ENCODE measurements at places on chromosomes 1 and 21.

DNA sequence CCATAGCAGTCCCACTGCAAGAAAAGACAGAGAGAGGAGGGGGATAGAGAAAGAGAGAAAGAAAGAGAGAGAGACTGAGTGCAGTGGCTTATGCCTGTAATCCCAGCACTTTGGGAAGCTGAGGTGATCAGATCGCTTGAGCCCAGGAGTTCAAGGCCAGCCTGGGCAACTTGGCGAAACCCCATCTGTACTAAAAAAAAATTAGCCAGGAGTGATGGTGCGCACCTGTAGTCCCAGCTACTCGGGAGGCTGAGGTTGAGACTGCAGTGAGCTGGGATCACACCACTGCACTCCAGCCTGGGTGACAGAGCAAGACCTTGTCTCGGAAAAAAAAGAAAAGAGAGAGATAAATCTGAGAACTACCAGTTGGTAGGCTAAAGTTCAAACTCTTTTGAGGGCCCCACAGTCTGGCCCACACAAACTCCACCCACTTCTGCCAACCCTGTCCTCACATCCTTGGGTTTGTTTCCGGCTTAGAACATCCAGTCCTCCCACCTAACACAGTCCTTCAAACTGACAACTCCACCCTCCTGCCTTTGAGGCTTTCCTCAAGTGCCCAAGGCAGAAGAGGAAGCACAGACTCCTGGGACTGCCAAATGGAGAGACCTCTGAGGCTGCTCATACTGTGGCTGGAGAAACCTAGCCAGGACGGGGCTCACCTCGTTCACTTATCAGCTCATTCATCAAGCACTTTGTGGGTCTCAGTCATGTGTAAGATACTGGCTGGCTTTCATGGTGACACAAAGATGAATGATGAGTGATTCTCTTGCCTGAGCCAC lies 20.1 kb downstream of the TFAP2E start:
- peak; percentile 28 for DNase-seq

DNA sequence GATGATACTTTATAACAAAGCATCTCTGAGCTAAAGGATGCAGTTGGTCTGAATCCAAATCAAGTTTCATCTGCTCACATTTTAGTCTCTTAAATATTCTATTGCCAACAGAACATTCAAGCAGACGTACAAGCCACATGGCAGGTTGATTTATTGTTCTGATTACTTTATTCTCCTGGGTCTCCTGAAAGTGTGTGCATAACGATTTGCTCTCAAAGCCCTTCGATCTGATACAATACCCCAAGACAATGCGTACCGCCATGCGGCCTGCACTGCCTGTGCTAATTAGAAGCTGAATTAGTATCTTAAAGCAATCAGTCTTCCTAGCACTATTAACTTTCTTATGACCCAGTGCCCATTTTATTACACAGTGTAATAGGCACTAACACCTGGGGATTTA lies 56.9 kb downstream of the FHAD1 start:
- DNase-seq = no peak

DNA sequence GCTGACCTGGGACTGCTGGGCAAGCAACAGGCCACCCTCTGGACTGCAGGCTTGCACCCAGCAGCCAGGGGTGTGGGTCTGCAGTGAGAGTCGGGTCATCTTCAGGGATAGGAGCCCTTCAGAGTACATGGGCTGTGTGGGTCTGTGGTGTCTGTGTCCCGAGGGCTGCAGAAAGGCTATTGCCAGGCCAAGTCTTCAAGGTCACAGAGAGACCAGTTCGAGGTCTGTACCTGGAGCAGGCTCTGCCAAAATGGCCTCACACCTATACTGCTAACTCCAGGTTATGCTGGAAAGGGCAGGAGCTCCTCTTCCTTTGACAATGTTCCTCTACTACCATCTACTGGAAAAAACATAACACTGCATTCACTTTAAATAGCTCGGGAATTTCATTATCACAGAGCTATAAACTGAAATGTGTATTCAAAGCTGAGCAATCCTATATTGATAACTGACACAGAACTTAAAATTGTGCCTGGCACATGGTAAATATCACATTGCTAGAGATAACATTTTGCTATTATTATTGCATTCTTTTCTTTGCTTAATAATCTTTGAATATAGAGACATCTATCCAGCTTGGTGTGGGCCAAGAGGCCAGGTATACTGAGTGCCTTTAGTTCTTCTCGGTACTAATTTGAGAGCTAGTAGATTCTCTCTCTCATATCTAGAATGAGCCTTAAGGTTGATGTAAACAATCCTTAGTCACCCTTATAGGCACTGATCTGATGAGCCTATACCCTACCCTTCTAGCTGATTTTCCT lies 6.9 kb upstream of the DNAH14 start:
- DNase-seq = peak; percentile 71

GRCh38 chr1:156684227-156684782 lies 7.1 kb upstream of the NES start:
- no peak for DNase-seq

GRCh38 chr1:31798433-31799195 lies 17.2 kb downstream of the SPOCD1 start:
- DNase-seq = no peak

GRCh38 chr1:70382682-70383081 lies 28.2 kb upstream of the ANKRD13C start:
- DNase-seq = peak; percentile 20

DNA sequence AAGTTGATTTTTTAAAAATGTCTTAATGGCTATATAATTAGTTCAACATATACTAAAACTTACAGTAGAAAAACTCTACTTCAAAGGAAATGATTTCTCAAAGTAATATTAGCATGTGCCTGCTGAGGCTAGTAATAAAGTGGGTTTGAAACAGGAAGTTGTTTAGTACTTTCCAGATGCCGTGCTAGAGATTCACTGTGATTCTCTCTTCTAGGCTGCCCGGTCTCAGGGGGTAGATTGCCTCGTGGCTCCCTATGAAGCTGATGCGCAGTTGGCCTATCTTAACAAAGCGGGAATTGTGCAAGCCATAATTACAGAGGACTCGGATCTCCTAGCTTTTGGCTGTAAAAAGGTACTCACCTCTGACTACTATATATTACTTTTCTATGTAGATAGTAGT lies 9.1 kb downstream of the EXO1 start:
- DNase-seq = no peak

GRCh38 chr1:109388884-109389637 lies 8.7 kb downstream of the SORT1 start:
- DNase-seq = peak; percentile 44

- DNase-seq = no peak
Observed at GRCh38 chr1:173418107-173418985, 58.8 kb upstream of the PRDX6 start.

- DNase-seq = no peak
Observed at GRCh38 chr1:70552662-70553566, 141.8 kb downstream of the CTH start.

- no peak for DNase-seq
Observed at GRCh38 chr1:215473943-215474342, 93.2 kb upstream of the KCTD3 start.

- no peak for DNase-seq
Observed at GRCh38 chr1:113434081-113434873, 44.0 kb downstream of the MAGI3 start.

GRCh38 chr1:194208674-194209073 lies 1022.3 kb upstream of the B3GALT2 start:
- DNase-seq = no peak

DNA sequence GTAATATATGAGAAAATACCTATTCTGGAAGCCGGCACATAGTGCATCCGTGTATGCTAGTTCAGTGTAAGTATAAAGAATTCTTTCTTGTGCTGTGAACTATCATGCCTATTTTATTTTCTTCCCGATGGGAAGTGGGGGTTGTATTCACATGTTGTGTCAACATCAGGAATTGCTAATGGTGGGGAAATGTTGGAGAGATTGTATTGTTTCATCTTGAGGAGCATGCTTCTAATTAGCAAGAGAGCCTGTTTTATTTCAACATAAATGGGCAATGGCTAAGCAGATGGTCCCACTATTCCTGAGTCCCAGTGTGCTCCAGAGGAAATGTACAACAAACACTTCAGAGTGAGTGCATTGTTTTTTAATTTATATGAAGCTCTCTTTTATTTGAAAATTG lies 485.2 kb downstream of the PLPP3 start:
- no peak for DNase-seq

GRCh38 chr1:221939607-221940006 lies 197.7 kb upstream of the DUSP10 start:
- DNase-seq = no peak

- no peak for DNase-seq
Observed at GRCh38 chr1:68057050-68057449, 6.6 kb upstream of the DIRAS3 start.

DNA sequence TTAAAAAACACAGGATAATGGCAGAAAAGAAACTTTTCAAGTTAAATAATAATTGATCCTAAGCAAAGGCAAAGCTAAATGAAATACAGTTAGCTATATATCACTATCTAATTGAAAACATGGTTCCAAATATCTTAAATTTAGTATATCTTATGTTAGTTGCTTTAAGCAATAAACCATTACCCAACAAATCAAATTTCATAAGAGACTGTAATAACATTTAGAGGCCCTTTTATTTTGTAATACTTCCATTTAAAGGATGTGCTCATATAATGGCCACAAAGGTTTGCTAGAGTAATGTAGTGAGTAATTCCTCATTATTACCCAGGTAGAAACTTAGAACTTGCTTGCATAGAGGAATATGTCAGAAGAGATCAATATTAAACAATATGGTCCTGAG lies 32.3 kb downstream of the RPL5 start:
- no peak for DNase-seq

GRCh38 chr1:178692564-178693327 lies 32.3 kb upstream of the RALGPS2 start:
- no peak for DNase-seq

GRCh38 chr1:210294999-210295745 lies 33.5 kb upstream of the HHAT start:
- no peak for DNase-seq

- DNase-seq = no peak
Observed at GRCh38 chr1:209707308-209707707, 2.7 kb downstream of the HSD11B1 start.

GRCh38 chr21:45578811-45579381 lies 36.7 kb upstream of the SLC19A1 start:
- no peak for DNase-seq

All from OCI-M1 (cell line).